ENCODE measurements at places on chromosomes 2 and 18.

DNA sequence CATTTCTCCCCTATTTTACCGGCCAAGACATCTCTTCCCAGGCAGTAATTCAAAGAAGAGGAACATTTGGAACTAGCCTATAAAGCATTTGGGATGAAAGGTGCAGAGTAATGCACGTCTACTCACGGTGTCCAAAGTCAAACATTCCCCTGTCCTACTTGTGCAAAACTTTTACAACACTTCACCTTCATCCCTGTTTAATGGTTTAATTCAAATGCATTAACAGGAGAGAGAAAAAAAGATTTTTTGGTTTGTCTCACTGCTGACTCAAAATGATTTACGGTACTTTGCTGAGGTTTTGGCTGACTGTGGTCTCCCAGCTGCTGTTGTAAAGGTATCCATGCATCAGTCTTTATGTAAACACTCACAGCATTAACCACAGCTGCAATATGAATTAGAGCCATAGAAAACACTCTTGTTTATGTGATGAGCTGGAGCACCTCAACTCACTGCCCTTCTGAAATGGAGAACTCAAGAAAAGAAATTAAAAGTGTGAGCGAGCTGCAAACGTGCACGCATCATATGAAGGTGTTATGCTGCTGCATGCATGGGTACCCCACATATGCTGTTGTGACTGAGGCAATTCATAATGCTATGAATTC lies 220.5 kb downstream of the PIEZO2 start:
- DNase-seq = no peak

DNA sequence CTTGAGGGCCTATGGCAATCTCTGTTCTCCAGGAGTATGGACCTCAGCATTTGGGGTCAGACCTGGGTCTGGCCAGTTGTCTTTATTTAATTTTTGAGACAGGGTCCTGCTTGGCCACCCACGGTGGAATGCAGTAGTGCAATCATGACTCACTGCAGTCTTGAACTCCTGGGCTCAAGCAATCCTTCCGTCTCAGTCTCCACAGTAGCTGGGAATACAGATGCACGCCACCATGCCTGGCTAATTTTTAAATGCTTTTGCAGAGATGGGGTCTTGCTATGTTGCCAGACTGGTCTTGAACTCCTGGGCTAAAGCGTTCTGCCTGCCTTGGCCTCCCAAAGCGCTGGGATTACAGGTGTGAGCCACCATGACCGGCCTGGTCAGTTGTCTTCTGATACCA lies 46.4 kb upstream of the INHBB start:
- no peak for DNase-seq

- DNase-seq = no peak
Observed at GRCh38 chr2:120509991-120510735, 164.2 kb downstream of the INHBB start.

DNA sequence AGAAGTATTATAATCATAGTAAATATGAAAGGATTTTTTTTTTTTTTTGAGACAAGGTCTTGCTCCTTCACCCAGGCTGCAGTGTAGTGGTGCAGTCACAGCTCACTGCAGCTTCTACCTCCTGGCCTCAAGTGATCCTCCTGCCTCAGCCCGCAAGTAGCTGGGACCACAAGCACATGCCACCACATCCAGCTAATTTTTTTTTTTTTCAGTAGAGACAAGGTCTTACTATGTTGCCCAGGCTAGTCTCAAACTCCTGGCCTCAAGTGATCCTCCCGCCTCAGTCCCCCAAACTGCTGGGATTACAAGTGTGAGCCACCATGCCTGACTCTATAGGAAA lies 301.6 kb upstream of the STON1 start:
- DNase-seq = no peak

- DNase-seq = no peak
Observed at GRCh38 chr2:88080545-88080944, 12.9 kb downstream of the SMYD1 start.

DNA sequence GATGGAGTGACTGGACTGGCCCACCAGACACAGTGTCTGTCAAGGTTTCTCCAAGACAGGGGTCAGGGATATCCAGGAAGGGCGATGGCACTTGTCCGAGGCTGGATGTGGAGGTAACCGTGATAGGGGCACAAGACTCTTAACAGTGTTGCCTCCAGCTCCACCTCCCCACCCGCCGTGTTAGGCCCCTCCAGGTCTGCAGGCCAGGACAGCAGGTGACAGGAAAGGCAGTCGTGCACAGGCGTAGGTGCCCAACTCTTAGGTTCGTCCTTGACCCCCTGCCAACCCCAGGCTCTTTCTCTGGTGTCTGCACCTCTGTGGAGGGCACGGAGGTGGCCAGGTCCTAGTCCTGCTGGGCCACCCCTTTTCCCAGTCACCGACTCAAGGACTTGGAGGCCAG lies 10.1 kb downstream of the ITM2C start:
- DNase-seq = no peak

DNA sequence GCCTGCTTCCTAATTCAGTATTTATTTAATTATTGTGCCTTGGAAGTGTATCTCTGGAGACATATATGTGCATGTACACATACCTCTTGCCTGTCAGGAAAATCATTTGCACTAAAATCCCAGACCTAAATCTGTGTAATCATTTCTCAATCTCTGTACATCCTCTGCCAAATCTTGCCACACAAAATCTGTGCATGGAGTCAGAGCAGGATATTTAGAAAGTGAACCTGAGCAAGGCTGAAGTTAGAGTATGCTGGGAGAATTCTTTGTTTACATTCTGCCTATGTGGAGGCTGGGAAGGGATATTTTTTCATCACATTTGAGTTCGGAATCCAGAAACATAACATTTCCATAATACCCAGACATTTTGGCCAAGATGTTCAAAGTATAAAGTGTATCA lies 9.3 kb downstream of the XRCC5 start:
- DNase-seq = no peak

DNA sequence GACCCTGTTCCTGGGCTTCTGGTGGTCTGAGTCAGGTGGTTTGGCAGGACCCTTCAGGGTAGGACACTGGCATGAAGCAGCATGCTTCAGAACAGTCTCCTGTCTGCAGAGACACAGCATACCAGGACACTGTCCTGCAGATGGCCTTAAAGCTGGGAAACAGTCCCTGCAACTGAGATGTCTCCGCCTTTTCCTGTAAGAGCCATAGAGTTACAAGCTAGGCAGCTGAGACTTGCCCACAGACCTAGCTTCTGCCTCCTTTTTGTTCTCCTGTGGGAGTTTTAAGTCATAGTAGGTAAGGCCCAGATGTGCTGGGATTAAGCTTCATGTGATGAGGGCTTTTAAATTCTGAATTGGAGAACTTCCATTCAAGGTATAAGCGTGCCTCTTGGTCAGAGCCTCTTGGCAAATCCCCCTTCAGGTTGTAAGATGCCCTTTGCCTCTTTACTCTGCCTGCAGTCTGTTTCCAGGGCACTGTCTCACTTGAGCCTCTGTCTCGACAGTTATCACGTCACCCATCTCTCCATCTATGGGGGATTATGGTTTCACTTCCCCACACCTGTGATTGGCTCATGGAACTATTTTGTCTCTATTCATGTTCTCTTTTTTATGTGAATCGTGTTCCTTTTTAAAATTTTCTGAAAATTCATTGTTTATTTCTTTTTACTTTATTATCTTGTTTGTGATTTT lies 51.8 kb downstream of the COA5 start:
- DNase-seq = no peak

GRCh38 chr2:177403838-177404237 lies 11.3 kb downstream of the AGPS start:
- DNase-seq = no peak

DNA sequence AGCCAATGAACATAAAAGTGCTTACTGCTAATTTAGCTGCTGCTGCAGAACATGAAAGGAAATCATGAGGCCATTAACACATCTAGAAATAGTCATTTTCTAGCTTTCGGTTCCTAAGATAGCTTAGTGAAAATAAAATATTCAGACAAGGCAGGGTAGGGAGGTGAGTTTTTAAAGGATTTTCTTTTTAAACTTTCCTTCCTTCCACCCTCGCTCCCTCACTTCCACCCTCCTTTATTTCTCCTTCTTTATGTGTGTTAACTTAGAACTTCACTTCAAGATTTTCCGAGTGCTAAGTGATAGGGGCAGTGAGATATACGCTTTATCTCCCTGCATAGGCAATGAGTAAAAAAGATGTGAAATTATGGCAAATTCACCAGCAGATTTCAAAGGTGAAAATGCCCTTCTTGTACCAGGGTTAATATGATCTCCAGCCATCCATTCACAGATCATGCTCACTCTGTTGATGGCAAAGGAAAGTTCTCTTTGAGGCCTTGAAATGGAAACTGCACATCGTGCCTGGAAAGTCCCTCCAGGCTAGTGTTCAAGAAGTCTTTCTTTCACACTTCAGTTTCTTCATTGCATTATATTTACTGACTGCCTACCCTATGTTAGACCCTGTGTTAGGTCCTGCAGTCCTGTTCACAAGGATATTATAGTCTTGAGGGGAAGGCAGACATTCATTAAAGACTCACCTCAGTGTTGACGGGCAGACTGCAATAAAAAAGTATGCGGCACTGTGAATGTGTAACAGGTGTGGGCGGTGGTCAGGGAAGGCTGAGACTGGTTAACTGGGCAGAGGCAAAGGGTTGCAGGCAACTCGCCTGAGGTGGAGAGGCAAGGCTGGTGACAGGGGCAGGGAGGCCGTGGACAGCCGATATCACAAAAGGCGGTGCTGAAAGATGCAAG lies 200.8 kb downstream of the PLCL1 start:
- DNase-seq = no peak

GRCh38 chr18:527146-527545 lies 26.6 kb upstream of the COLEC12 start:
- no peak for DNase-seq

DNA sequence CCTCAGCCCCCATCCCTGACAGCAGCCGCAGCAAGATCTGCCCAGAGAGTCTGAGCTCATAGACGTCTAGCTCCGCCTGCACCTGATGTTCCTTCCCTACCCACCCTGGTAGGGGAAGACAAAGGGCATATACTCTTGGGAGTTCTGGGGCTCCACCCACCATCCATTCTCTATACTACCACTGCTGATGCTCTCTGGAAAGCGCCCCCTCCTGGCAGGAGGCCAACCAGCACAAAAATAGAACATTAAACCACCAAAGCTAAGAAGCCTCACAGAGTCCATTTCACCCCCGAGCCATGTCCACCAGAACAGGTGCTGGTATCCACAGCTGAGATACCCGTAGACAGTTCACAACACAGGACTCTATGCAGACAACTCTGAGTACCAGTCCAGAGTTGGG lies 662.6 kb upstream of the FAM98A start:
- DNase-seq = no peak

DNA sequence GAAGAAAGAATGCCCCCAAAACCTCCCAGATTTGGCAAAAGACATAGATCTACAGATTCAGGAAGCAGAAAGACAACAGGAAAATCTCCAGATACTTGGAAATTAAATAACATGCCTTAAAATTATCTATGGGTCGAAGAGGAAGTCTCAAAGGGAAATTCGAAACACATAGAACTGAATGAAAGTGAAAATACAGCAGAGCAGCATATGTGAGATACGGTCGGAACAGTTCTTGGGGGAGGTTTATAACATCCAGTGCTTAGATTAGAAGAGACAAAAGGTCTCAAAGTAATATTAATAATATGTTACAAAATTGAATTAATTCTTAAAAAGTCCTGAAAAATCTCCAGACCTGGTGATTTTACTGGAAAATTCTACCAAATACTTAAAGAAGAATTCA lies 14.3 kb downstream of the KCNG2 start:
- DNase-seq = no peak

DNA sequence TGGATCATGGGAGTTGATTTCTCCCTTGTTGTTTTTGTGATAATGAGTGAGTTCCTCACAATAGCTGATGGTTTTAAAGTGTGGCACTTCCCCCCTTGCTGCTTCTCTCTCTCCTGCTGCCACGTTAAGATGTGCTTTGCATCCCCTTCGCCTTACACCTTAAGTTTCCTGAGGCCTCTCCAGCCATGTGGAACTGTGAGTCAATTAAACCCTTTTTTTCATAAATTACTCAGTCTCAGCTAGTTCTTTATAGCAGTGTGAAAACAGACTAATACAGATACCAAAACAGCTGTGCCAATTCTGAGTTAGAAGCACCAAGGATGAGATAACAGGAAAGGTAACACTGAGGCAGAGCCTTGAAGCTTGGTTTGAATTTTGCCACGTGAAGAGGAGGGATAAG lies 44.7 kb downstream of the ITSN2 start:
- no peak for DNase-seq

- DNase-seq = no peak
Observed at GRCh38 chr2:23658466-23658942, 268.4 kb downstream of the ATAD2B start.

GRCh38 chr2:131006561-131006960 lies 86.7 kb downstream of the FAM168B start:
- DNase-seq = no peak

- no peak for DNase-seq
Observed at GRCh38 chr2:201628545-201628944, 14.8 kb downstream of the TMEM237 start.

GRCh38 chr18:61842146-61842545 lies 50.7 kb downstream of the RNF152 start:
- no peak for DNase-seq

- no peak for DNase-seq
Observed at GRCh38 chr2:172944022-172944793, 131.4 kb upstream of the MAP3K20 start.

- DNase-seq = no peak
Observed at GRCh38 chr2:67165523-67165990, 231.6 kb upstream of the ETAA1 start.

GRCh38 chr2:158482594-158482993 lies 25.8 kb downstream of the PKP4 start:
- DNase-seq = no peak

- no peak for DNase-seq
Observed at GRCh38 chr18:12657684-12658425, at the start of gene SPIRE1. Gene SPIRE1 (minus strand): TSS chr18:12658107. CDS start chr18:12657866, 241 bp downstream.

- no peak for DNase-seq
Observed at GRCh38 chr2:85748039-85748734, 5.6 kb upstream of the ATOH8 start.

GRCh38 chr2:86628091-86628522 lies 4.4 kb upstream of the RNF103 start:
- no peak for DNase-seq

DNA sequence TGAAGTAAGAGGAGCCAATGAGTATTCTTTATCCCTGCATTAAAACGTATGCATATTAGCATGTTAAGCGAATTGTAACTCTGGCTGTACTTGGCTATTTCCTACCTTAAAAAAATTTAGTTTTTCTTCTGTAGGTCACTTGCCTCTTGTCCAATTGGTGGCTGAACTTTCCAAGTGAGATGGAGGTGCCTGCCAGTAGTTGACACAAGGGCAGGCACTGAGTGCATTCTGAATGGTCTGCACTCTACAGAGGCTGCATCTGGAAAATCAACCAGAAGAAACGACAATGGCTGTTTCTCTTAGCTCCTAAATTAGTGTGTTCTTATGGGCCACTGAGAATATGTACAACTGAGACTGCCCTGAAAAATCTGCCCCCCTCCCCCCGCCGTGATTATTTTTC lies 160.8 kb downstream of the PRPF40A start:
- no peak for DNase-seq

- DNase-seq = no peak
Observed at GRCh38 chr2:11558214-11558886, 24.5 kb downstream of the GREB1 start.

GRCh38 chr2:182717416-182717815 lies 1.4 kb downstream of the DNAJC10 start:
- DNase-seq = no peak

Data from D721Med (cell line).